ENCODE measurements at places on chromosomes 7 and 10.

GRCh38 chr10:119531067-119531466 is 11.5 kb downstream of the RGS10 start:
- no peak for DNase-seq

DNA sequence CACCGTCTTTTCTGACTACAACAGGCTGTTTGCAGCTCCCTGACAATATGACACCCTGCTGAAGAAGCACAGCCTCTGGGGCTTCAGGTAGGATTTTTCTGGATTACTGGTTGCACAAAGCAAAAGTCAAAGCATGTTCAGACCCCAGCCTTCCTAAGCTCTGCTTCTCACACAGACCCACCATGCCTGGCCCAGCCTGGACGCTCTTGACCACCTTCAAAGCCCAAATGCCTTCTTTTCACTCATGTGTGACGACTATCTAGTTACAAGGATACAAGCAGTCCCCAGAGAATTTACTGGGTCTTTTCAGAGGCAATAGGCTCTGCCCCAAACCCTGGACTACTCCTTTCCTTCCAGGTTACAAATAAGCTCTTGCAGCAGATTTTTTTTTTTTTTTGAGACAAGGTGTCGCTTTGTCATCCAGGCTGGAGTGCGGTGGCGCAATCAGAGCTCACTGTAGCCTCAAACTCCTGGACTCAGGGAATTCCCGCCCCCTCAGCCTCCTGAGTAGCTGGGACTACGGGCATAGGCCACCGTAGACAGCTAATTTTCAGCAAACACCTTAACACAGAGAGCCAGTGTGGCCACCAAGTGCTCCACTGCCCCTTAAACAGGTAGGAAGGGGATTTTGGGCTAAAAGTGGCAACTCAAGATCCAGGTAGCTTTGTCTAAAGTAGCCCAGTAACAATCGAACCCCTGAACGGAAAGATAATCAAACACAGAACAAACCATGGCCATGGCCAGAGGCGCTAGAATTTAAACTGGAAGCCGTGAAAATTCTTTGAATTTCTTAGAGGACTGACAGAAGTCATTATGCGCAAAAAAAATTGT is 16.2 kb downstream of the SVIL start:
- DNase-seq = no peak

DNA sequence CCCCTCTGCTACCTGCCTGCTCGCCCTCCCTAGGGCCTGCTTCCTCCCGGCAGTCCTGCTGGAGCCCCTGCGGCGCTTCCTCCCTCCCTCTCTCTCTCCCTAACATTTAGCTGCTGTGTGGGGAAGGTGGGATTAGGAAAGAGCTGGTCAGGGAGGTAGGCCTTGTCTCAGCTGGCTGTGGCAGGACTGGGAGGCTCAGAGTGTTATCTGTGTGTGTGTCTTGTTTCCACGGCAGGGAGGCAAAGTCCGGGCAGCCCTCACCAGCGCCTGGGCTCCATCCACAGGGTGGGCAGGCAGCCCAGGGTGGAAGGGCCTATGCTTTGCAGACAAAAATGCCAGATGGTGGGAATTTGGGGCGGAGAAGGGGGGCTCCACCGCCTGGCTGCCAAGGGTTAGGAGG is 105.7 kb downstream of the RPS24 start:
- no peak for DNase-seq

DNA sequence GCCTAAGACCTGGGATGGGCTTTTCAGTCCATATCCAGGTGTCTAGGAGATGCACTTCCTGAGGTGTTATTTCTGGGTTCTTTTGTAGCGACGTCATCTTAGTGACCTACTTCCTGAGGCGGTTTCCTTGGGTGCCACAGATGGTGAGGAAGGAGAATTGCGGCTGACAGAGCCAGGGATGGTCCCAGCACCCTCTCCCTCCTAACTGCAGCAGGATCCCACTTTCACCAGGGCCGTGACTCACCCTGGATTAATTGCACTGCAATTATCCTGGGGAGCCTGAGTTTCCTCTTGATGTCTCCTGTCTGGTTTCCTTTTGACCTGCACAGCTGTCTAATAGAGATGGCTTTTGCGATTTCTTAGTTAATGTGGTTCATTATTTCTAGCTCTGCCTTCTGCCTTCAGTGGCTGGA is 271.7 kb downstream of the TCF7L2 start:
- no peak for DNase-seq

DNA sequence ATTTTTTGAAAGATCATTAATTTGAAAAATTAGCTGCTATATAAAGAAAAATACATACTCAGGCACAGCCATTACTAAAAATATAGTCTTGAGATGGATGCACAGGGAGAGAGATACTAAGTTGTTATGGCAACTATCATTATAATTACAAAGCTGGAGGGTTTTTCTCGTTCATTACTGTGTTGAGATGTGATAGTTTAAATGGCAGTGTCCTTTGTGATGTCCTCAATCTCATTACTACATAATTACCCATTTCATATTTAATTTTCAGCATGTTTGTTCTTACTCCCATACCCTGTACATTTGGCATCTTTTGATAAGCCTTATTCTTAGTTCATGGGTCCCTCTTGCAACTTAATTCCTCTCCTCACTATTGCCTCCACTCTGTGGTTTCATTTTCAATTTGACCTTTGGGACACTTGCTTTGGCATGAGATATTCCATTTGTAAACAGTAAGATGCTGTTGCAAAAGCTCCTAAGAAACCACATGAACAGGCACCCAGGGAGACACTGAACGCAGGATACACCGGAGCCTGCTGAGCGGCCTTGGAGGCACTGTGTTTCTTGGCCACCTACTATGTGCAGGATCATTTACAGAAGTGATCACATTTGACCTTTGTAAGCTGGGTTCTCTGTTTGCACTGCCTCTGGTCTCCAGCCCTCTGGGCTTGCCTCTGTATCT is 4.8 kb upstream of the CPXM2 start:
- no peak for DNase-seq

DNA sequence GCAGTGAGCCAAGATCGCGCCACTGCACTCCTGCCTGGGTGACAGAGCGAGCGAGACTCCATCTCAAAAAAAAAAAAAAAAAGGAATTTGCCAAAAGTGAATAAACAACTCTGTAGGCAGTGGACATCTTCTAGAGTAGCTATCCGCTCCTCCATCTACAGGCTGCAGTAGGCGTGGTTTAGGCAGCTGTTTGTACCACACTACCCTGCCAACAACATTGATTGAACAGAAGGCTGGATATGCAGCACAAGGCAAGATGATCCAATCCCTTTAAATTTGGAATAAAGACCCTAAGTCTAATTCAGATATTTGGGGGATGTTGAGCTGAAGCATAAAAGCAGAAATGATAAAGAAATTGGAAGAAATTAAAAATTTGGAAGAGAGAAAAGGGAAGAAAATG is 141.6 kb downstream of the TES start:
- DNase-seq = no peak

- DNase-seq = no peak
These were observed 95.8 kb downstream of the CHST15 start for GRCh38 chr10:123997486-123998196.

- no peak for DNase-seq
These were observed 133.5 kb downstream of the CHN2 start for GRCh38 chr7:29328045-29328444.

GRCh38 chr10:14531974-14532373 is 201.2 kb upstream of the FRMD4A start:
- DNase-seq = no peak

DNA sequence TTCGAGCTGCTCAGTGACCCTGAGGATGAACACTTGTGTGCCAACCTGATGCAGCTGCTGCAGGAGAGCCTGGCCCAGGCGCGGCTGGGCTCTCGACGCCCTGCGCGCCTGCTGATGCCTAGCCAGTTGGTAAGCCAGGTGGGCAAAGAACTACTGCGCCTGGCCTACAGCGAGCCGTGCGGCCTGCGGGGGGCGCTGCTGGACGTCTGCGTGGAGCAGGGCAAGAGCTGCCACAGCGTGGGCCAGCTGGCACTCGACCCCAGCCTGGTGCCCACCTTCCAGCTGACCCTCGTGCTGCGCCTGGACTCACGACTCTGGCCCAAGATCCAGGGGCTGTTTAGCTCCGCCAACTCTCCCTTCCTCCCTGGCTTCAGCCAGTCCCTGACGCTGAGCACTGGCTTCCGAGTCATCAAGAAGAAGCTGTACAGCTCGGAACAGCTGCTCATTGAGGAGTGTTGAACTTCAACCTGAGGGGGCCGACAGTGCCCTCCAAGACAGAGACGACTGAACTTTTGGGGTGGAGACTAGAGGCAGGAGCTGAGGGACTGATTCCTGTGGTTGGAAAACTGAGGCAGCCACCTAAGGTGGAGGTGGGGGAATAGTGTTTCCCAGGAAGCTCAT is 1.1 kb downstream of the DDIT4 start:
- peak; percentile 69 for DNase-seq

GRCh38 chr10:90969947-90970673 is 49.2 kb upstream of the ANKRD1 start:
- DNase-seq = no peak

Data from activated T-helper 9 cell treated with anti-CD3 and anti-CD28 coated beads, Interleukin-2, amount 50 U/mL, for 16 hours (primary cell).